AG04449 (cell line): ENCODE measurements at places on chromosomes 12 and 14.

- no peak for DNase-seq
These were observed 11.5 kb downstream of the GPR33 start for GRCh38 chr14:31476131-31476866.

DNA sequence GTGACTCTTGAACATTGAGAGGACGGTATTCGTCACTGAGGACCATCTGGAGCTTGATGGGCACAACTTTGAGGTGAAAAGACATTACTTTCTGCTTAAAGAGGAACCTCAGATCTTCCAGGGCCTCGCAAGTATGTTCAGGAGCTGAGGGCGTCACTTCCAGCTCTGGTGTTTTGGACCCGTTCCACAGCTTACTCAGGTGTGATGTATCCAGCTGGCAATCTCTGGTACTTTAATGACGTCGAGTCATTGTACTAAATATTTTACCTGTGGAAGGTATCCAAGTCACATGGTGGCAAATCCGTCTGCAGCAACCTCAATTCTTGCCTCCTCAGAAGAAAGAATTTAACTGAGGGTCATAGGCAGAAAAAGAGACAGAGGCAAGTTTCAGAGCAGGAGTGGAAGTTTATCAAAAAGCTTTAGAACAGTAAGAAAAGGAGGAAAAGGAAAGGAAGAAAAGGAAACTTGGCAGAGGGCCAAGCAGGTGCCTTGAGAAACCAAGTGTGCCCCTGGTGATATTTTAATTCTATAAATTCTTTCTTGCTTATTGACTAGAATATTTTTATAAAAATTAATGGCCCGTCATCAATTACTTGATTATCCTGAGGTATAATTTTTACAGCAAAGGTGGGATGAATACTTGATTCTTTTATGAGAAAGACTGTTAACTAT is 250.6 kb downstream of the AEBP2 start:
- DNase-seq, result no peak

DNA sequence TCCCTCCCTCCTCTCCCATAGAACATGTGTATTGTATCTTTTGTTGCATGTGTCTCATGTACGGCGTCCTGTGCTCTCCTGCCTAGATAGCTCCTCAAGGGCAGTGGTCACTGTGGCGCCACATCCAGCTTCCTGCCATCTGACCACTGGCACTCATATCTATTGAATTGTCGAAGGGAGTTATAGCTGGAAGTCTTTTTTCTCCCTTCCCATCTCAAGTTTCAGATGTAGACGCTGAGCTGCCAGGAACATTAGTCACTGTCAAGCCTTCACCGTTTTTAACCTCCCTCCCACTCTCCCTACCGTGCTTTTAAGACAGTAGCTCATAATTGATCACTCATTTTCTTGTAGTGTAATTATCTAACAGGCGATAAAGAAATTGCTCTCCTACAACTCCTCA is 33.0 kb downstream of the MTHFD1 start:
- no peak for DNase-seq

DNA sequence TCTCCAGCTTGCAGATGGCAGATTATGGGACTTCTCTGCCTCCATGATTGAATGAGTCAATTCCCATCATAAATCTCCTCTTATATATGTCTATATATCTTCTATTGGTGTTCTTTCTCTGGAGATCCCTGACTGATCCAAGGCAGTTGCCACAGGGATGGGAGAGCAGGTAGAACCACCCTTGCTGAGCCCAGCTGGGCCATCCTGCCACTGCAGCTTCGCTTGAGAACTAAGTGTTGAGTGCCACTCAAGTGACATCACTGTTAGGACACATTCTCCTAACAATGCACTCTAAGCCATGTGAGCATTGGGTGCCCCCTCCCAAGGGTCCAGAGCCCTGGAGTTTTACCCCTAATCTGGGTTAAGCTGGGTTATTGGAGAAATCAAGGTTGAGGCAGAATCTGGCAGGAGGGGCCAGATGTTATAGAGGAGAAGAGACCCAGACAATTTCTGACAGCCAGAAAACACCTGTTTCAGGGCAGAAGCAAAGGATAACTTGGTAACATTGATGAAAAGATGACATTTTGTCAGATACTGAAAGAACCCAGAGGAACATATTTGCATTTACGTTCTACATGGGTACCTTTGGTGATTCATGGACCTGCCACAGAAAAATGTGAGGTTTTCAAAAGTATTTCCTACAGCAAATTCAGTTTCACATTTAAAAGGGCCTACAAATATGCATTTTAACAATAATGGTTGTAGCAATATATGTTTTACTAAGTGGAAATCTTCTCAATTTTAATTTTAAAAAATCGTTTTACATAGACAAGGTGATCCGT is 57.2 kb upstream of the MAX start:
- no peak for DNase-seq

- no peak for DNase-seq
These were observed 19.0 kb upstream of the KRAS start for GRCh38 chr12:25269701-25270100.

DNA sequence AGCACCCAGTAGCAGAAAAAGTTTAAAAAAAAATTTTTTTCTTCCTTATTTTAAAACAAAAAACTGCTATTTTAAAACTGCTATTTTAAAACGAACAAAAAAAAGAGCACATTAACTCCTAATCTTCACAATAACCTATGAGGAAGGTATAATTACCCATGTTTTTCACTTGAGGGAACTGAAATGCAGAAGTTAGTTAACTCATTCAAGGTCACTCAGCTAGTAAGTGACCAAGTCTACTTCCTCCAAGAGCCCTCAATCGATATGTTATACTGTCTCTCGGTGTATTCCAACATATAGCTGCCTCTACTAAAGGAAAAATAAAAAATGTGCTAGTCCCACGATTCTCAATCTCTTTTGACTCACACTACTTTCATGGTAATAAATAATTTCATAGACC is 7.8 kb downstream of the RPAP3 start:
- DNase-seq, result no peak

DNA sequence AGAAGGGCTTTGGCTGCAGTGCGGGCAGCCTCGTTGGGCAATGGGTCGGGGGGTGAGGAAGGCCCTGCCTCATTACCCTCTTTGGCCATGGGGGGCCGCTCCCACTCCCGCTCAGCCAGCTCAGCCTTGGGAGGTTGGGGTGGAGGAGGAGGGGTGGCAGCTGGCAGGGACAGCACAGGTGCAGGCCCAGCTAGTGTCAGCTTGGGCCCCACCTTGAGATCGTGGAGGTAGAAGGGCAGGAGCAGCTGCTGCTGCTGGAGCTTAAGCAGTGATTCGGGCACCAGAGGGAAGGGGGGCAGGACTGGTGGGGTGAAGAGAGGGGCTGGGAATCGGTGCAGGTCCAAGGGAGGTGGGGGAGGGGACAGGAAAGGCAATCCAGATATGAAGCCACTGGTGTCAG is 26.0 kb downstream of the ZFHX2 start:
- no peak for DNase-seq

DNA sequence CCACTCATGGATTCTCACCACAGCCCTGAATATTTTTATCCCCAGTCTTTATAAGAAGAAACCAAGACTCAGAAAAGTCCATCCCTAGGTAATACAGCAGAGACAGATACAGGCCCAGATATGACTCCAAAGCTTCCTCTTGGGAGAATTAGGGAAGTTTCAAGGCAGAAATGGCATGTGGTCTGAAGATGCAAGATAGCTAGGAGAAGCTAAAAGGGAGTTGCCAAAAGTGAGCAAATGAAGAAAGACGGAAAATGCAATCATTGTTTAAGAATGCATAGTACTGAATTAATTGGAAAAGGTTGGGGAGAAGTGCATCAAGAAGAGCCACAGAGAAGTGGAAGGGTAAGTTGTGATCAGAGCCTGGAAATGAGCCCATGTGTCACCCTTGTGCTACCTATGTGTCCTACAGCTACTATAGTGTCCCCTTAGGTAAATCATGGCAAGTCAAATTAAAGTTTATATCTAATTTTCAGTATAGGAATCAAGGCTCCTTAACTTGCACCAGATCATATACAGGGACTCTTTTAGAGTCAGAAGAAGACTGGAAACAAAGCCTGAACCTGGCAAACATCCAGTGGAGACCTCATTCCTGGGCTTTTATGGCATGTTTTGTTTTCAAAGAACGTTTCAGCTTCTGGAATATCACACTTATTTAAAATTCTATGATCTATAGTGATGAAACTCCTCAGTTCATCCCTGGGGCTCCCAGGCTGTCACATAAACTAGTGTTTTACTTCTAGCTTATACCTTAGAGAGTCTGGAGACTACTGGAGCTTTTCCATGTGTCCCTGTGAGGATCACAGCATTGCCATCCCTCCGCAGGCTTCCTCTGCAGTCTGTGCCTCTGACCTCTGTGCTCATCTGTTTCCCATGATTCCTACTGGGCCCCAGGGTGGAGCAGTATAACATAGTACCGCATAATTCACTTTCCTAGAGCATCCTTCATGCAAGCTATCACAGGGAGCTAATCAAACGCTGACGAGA is 189.0 kb upstream of the CDKN3 start:
- no peak for DNase-seq

DNA sequence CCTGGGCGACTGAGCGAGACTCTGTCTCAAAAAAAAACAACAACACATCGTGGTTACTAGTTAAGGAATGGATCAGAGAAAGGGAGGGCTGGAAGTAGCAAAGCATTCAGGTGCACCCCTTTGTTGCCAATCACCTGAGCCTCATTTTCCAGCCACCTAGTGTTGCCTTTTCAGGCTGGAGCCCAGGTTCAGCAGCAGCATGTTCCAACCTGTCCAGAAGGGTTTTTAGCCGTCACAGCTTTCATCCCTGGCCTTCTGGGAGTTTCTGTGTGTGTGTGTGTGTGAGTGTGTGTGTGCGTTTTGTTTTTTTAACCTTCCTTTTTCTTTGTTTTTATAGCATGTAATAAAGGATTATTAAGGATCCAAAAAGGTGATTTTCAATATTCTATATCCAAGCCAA is 121.1 kb upstream of the ATF1 start:
- DNase-seq, result no peak

DNA sequence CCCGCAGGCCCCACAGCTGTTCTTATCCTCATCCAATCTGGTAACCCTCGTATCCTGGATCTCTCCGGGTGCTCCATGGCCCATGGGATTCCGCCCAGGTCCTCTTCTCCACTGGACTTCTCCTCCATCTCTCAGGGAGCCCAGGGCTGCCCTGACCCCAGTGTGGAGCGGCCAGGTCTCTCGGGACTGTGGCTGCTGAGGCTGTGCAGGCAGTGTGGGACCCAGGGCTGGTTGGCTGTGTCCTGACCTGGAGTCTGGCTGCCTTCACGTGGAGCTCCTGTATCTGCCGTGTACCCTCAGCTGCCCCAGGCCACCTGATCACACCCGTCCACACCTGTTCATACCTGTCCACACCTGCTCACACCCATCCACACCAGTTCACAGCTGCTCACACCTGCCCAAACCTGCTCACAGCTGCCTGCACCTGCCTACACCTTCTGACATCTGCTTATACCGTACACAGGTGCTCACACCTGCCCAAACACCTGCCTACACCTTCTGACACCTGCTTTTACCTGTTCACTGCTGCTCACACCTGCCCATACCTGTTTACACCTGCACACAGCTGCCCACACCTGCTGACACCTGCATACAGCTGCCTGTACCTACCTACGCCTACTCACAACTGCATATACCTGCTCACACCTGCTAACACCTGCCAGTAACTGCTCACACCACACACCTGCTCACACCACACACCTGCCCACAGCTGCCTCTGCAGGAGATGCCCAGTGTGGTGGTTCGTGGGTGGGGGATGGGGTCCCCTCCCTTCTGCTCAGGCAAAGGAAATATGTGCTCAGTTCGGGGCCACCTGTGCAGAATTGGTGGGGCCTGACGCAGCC is 92.2 kb downstream of the GALNT9 start:
- DNase-seq, result no peak

GRCh38 chr14:84340938-84341337 is 1189.0 kb upstream of the FLRT2 start:
- no peak for DNase-seq

GRCh38 chr14:68536018-68536410 is 256.9 kb downstream of the ZFP36L1 start:
- no peak for DNase-seq

- no peak for DNase-seq
These were observed 19.9 kb downstream of the PPP2R5C start for GRCh38 chr14:101781240-101782061.

DNA sequence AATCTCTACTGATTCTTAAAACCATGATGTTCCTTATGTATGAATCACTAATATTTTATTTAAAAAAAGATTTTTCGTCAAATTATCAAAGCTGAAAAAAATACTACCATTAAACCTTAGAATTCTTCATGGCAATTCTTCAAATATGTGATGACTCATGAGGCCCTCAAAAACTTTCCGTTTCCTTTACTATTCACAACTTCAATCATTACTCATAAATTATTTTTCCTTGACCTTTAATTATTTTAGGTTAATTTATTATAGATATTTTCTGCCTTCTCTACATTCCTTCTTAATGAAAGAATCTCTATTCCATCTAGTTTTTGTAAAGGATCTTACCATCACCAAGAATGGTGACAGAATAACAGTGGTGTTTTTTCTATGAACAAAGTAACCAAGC is 162.1 kb upstream of the SOX5 start:
- DNase-seq, result no peak

- DNase-seq, result no peak
These were observed 61.7 kb downstream of the SUSD6 start for GRCh38 chr14:69673104-69673503.

- no peak for DNase-seq
These were observed 197.8 kb downstream of the SOX5 start for GRCh38 chr12:23751641-23752040.

DNA sequence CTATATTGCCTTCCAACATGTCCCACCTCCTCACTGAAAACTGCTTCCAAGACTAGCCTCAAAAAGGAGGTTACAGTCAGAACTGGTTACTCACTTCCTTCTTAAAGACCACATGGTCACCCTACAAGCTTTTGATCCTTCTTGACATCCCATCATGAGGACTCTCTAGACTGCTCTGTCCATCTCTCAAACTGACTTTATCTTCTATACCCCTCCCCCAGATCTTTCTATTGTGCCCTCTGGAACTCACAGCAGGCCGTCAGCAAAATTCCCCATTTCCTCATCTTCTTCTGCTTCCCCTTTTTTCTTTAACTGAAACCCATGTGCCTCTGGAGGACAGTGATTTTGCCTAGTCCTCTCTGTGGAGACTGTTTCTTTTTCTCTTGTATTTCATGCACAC is 18.1 kb upstream of the IGF1 start:
- no peak for DNase-seq

GRCh38 chr12:26286186-26286585 is 90.8 kb downstream of the SSPN start:
- no peak for DNase-seq

DNA sequence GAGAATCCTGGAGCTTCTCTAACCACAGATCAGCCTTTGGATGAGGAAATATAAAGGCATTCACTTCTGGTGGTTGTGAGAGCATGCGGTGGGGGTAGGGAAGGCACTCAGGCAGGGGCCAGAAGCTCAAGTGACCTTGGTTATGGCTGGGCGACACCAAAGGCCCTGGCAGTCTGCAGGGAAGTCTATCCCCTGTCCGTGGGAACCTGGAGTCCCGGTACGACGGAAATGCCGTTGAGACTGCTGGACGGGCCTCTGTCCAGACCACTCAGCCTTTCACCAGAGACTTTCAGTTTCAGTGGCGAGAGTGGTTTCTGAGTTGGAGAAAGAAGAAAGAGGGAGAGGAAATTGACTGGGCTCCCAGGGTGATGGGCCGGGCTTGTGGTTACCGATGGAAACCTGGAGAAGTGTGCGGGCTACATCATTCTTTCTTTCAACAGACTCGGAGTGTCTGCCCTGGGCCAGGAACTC is 20.9 kb downstream of the ISCA2 start:
- DNase-seq, result no peak
